Stomach (tissue), 19 donors: ENCODE measurements at places on chromosomes 2 and 18.

GRCh38 chr18:51622702-51623101, 425.2 kb upstream of the MEX3C start:
- H3K36me3 ChIP-seq = no peaks in the 10 kb centered on the region
- no peak overlapping the region for H3K27ac ChIP-seq
- DNase-seq = no peak
- peaks cover 16% of the 10 kb centered on the region for H3K27me3 ChIP-seq

GRCh38 chr18:805755-806110, 6.3 kb downstream of the YES1 start:
- peak overlapping the region; percentile 42 for H3K27ac ChIP-seq
- no peaks in the 10 kb centered on the region for H3K27me3 ChIP-seq
- no peaks in the 10 kb centered on the region for H3K36me3 ChIP-seq
- H3K4me3 ChIP-seq = no peak overlapping the region
- H3K4me1 ChIP-seq = peaks cover 51% of the 10 kb centered on the region

GRCh38 chr2:121545913-121546312, 15.2 kb downstream of the RNU4ATAC start:
- no peak for DNase-seq
- no peak overlapping the region for H3K4me3 ChIP-seq
- no peaks in the 10 kb centered on the region for H3K36me3 ChIP-seq
- H3K4me1 ChIP-seq = peaks cover 38% of the 10 kb centered on the region
- H3K27ac ChIP-seq = no peak overlapping the region

- DNase-seq = no peak
- no peaks in the 10 kb centered on the region for H3K4me1 ChIP-seq
- no peaks in the 10 kb centered on the region for H3K27me3 ChIP-seq
Observed at GRCh38 chr2:159996792-159997546, 65.4 kb downstream of the PLA2R1 start.

GRCh38 chr18:6792391-6792790, 62.9 kb downstream of the ARHGAP28 start:
- no peaks in the 10 kb centered on the region for H3K4me1 ChIP-seq
- peak; percentile 10 for DNase-seq
- H3K27me3 ChIP-seq = no peaks in the 10 kb centered on the region
- no peaks in the 10 kb centered on the region for H3K36me3 ChIP-seq

- H3K27me3 ChIP-seq = no peaks in the 10 kb centered on the region
- peaks cover 39% of the 10 kb centered on the region for H3K36me3 ChIP-seq
- H3K4me3 ChIP-seq = no peak overlapping the region
- peak; percentile 35 for DNase-seq
- peaks cover 30% of the 10 kb centered on the region for H3K4me1 ChIP-seq
Observed at GRCh38 chr2:222572751-222573174, 83.1 kb downstream of the FARSB start.

GRCh38 chr2:33038230-33038629, 91.5 kb downstream of the LTBP1 start:
- no peak overlapping the region for H3K4me3 ChIP-seq
- no peaks in the 10 kb centered on the region for H3K4me1 ChIP-seq
- H3K36me3 ChIP-seq = no peaks in the 10 kb centered on the region
- DNase-seq = no peak
- H3K27me3 ChIP-seq = no peaks in the 10 kb centered on the region

- H3K27ac ChIP-seq = no peak overlapping the region
- no peak overlapping the region for H3K4me3 ChIP-seq
- H3K36me3 ChIP-seq = no peaks in the 10 kb centered on the region
- DNase-seq = no peak
- H3K27me3 ChIP-seq = no peaks in the 10 kb centered on the region
Observed at GRCh38 chr2:166451468-166451867, 42.6 kb downstream of the SCN7A start.

GRCh38 chr2:54099370-54099769, 16.0 kb upstream of the ACYP2 start:
- H3K4me1 ChIP-seq = no peaks in the 10 kb centered on the region
- no peak for DNase-seq
- no peak overlapping the region for H3K4me3 ChIP-seq
- H3K36me3 ChIP-seq = no peaks in the 10 kb centered on the region
- no peak overlapping the region for H3K27ac ChIP-seq

DNA sequence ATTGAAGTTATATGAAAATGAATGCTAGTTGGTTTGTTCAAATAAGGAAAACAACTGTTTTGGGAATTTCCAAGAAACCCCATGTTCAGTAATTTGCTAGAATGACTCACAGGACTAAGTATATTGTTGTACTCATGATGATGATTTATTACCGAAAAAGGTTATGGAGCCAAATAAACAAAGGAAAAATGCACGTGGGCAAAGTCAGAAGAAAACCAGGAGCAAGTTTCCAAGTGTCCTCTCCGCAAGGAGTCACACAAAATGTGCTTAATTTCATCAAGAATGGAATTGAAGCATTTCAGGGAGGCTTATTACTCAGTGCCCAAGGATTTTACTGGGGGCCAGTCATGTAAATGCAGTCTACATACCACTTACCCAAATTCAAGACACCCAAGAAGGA, 1652.4 kb upstream of the TMEFF2 start:
- no peaks in the 10 kb centered on the region for H3K27me3 ChIP-seq
- no peaks in the 10 kb centered on the region for H3K4me1 ChIP-seq
- H3K36me3 ChIP-seq = no peaks in the 10 kb centered on the region
- no peak overlapping the region for H3K27ac ChIP-seq
- no peak overlapping the region for H3K4me3 ChIP-seq

DNA sequence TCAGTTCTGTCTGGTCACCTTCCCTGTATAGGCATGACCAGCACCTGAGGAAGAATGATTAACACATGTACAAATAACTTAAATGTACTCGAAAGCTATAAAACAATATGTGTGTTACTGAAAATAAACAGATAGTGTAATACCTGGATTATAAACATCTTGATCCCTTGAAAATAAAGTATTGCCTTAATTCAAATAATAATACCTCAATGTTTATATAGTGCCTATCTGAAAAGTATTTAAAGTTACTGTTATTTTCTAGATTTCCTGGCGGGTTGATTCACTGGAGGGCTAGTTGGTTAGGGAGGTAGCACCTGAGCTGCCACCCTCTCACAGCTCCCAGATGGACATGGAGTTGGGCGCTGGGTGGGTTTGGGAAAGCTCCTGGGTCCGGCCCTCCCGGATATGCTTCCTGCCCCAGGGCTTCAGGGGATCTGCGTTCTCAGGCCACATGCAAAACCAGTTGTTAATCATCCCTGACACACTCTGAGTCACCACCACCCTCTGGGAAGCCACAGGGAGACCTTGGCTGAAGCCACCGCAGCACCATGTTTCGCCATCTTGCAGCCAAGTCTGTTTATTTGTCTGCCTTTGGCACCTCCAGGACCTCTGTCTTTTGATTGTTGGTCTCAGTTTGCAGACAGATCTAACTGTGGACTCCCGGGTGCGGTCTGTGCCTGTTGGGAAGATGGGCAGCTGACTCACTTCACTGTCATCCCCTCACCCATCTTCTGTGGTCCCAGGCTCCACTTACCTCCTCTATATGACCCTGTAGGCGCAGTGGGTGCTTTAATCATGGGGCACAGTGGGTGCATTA, 35.3 kb downstream of the RAB31 start:
- peaks cover 35% of the 10 kb centered on the region for H3K4me1 ChIP-seq
- DNase-seq = no peak
- H3K4me3 ChIP-seq = no peak overlapping the region
- H3K36me3 ChIP-seq = no peaks in the 10 kb centered on the region

- H3K4me1 ChIP-seq = peaks cover 10% of the 10 kb centered on the region
- no peak overlapping the region for H3K4me3 ChIP-seq
- H3K27me3 ChIP-seq = peaks cover 4% of the 10 kb centered on the region
- no peak for DNase-seq
Observed at GRCh38 chr2:46950314-46950713, 34.7 kb upstream of the MCFD2 start.

- peaks cover 77% of the 10 kb centered on the region for H3K4me1 ChIP-seq
- peak overlapping the region; percentile 87 for H3K27ac ChIP-seq
- peak overlapping the region; percentile 92 for H3K4me3 ChIP-seq
- no peaks in the 10 kb centered on the region for H3K36me3 ChIP-seq
Observed at GRCh38 chr18:13219593-13220159, 1.1 kb downstream of the LDLRAD4 start.

GRCh38 chr2:128298846-128299507, 19.7 kb downstream of the HS6ST1 start:
- no peak overlapping the region for H3K27ac ChIP-seq
- H3K27me3 ChIP-seq = no peaks in the 10 kb centered on the region
- H3K4me3 ChIP-seq = no peak overlapping the region
